ENCODE measurements at places on chromosomes 12 and 14.

- no peak for DNase-seq
Measured at GRCh38 chr14:50089208-50089607, 27.2 kb downstream of the VCPKMT start.

DNA sequence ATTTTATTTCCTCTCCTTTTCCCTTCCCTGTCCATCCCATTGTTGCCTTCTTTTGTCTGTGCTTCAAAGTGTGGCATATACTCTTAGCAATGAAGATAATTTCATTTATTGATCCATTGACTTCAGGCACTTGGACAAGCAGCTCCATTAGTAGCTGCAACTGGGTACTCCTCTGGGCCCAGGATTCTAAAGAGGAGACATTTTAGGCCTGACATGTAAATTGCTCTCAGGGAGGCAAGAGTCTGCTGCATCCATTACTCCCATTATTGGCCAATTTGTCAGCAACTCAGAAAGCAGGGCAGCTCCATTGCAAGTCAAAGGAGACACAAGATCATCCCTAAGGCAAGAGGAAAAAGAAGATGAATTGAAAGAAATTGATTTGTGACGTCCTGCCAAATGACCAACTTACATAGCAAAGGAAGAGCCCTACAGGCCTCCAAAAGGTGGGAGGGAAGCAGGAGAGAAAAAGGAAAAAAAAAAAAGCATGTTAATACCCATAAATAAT is 1094.1 kb upstream of the FLRT2 start:
- DNase-seq, result no peak

DNA sequence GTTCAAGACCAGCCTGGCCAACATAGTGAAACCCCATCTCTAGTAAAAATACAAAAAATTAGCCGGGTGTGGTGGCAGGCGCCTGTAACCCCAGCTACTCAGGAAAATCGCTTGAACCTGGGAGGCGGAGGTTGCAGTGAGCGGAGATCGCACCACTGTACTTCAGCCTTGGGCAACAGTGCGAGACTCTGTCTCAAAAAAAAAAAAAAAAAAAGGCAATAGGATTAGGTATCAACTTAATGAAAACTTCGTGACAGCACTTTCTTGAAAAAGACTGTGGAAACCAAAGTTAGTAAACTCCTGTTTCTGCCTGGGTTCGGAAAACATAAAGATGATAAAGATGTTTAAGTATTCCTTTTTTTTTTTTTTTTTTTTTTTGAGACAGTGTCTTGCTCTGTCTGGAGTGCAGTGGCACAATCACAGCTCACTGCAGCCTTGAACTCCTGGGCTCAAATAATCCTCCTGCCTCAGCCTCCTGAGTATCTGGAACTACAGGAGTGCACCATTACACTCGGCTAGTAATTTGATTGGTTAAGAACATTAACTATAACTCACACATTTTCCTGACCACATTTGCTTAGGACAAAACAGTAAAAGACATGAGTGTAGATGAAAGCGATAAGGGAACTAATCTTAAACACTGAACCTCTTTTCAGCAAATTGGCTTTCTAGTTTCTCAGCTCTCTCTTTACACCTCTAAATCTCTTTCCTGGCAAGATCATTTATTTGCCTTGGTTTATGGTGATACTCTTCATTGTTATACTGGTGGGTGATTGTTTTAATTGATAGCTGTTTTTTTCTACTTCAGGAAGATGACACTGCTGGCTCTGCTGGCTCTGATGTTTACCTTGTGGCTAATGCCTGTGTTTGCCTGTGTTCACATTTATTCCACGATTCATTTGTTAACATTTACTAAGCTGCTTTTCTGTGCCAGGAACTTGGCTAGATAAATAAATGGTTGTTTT is 15.8 kb downstream of the HIF1A start:
- no peak for DNase-seq

DNA sequence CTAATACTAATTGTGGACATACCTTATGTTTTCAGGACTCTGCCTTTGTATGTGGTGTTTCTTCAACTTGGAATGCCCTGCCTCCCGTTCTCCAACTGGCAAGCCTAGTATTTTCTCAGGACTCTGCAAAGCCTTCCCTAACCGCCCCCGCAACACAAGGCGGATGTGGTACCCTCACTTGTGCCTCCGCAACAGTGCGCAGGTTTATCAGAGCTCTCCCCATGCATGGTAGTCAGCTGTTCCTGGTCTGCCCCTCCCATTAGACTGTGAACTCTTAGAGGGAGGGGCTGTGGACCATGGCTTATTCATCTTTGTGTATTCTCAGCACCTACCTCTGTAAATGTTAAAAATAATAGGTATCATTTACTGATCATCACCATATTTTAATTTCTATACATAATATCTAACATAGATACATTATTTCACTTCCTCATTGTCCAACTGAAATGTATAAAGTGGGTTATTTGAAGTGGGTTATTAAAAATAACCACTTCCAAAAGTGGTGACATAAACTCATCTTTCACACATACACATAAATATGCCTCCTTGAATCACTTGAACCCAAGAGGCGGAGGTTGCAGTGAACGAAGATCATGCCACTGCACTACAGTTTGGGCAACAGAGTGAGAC is 9.0 kb downstream of the LPAR5 start:
- DNase-seq, result no peak

DNA sequence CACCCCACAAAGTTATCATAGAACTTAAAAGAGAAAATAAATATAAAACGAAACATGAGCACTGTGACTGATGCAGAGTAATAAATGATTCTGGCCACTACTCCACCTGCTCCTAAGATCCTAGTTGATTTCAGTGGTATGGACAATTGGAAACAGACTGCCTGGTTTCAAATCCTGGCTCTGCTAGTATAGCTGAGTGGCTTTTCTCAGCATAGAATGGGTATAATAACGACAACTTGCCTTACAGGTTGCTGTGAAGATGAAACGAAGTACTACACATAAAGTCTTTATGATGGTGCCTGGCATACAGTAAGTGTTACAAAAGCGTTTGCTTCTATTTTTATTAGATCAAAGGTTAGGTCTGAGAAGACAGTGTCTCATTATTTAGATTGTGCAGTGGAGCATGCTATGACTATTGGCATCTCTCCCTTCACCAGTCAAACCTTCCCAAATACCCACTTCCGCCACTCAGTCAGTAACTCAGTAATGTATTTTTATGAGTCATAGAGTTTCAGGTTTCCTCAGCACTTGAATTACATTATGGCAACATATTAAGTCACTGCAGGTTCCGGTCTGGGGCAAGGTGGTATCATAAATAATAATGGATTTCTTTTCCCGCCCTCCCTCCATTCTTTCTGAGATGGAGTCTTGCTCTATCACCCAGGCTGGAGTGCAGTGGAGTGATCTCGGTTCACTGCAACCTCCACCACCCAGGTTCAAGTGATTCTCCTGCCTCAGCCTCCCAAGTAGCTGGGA is 29.7 kb upstream of the NR2C1 start:
- peak; percentile 93 for DNase-seq

DNA sequence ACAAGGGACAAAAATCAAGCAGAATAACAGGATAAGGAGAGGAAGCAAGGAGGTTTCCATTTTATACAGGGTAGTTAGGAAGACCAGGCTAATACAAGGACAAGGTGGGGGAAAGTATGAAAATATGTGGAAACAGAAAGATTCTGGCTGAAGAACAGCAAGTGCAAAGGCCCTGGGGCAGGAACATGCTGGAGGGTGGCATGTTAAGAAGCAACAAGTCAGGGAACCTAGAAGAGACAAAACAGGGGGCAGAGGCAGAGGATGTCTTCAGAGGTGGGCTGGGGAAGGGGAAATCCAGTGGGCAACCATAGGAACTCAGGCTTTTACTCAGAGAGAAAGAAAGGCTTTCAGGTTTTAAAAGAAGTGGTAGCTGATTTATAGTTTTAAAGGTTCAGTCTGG is 54.8 kb downstream of the NT5DC3 start:
- DNase-seq, result no peak

GRCh38 chr12:51009056-51009440 is 17.1 kb downstream of the SLC11A2 start:
- peak; percentile 51 for DNase-seq

DNA sequence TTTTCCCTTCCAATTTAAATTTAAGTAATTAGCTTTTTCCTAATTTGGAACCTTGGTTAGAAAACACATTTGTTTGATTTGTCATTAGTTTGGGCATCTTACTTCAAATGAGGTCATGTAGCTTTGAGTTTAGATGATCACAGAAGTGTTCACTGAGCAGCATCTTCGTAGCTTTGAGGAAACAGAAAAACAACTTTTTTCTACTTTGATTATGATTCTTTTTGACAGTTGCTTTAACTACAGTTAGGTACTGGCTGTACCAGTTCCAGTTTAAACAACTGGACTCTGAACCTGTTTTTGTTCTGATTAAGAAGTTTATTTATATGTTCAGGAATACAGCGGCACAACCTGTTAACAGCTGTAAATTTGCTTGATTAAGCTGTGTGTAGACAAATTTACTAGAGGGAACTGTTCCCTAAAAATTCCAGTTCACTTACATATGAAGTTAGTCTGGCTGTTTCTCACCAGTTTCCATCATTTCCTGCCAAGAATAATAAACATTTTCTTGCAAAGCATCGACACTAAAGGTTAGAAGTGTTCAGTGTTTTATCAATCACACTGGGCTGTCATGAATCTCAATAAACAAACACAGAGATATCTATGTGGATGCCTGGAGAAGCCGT is 191.9 kb downstream of the RAD51B start:
- DNase-seq, result peak; percentile 48

DNA sequence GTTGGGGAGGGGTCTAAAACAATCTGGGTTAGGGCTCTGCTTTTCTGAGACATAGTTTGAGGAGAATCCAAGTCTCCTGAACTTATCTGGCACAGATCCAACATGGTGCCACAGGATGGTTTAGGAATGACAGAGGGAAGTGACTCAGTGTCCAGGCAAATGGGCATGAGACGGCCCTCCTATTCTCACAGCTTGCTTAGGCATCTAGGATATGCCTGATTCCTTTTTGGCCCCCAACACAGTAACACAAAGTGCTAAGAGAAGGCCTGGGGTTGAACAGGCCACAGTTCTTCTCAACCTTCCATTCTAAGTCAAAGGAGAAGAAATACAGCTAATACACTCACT is 117.7 kb downstream of the ZFP36L1 start:
- peak; percentile 86 for DNase-seq

DNA sequence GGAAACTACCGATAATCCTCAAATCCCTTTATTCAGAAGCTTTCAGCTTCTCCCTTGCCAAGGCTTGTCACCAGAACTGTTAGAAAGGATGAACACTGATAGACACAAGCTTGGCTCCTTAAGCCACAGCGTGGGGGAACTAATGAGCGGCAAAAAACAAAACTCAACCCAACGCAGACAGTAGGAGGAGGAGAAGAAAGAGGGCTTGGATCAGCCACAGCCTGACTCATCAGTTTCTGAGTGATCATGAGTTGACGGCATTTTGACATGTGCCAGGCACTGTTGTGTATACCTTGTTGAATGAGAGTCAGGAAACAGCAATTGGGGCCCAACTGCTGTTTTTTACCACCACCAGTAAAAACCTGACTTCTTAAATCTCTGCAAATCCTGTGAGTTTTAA is 23.7 kb downstream of the PLXNC1 start:
- DNase-seq, result peak; percentile 59

- DNase-seq, result no peak
Measured at GRCh38 chr14:106872611-106873446, 1346.4 kb downstream of the TMEM121 start.

- DNase-seq, result peak; percentile 16
Measured at GRCh38 chr14:102675396-102675795, 82.9 kb downstream of the RCOR1 start.

DNA sequence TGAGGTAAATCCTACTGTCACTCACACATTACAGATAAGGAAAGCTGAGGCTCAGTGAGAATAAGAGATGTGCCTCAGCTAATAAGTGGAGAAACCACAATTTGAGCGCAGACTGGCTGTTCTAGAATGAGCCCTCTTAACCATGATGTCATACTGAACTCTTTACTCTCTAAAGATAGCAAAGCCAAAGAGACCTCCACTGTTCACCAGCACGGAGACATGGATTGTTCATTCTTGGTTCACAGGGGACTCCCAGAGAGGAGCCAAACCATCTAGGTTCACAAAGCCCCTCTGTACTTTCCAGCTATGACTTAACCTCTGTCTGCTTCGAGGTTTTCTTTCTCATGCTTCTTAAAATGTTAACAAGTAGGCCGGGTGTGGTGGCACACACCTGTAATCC is 32.7 kb upstream of the YARS2 start:
- DNase-seq, result no peak

- DNase-seq, result no peak
Measured at GRCh38 chr14:47273939-47274338, 401.5 kb downstream of the MDGA2 start.

GRCh38 chr14:38755036-38755435 is 348.0 kb downstream of the SEC23A start:
- no peak for DNase-seq

GRCh38 chr12:49974677-49975317 is 2.0 kb downstream of the AQP6 start:
- no peak for DNase-seq

DNA sequence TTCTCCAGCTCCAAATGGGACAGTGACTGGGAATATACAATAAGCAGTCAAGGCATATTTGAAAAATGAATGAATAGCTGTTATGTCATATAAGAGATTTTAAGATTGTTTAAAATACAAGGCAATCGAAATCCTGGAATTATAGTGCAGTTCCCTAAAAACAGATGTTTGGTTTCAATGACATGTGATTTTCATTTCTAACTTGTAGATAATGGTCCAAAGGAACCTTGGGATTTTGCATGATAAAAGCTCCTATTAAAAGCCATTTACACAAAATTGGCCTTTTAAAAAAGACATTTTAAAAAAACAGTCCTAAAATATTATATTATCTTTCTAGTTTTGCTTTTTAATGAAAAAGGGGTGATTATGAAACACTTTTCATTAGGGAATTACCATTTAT is 905.1 kb downstream of the GALC start:
- no peak for DNase-seq

DNA sequence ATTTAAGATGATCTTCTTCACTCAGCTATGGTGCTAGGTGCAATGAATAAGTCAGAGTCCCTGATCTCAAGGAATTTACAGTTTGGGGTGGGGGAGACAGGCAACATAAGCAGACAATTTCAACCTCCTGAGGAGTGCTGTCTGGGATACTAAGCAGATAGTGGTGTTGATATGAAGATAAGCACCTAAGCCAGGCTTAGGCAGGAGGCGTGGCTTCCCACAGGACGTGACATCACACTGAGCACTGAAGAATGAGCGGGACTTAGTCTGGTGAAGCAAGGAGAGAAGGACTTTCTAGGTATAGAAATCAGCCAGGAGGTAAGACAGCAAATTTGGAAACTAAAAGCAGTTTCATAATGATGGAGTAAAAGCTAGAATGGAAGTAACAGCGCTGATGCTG is 6.8 kb downstream of the PRPH start:
- DNase-seq, result no peak

GRCh38 chr12:107131832-107132616 is 38.7 kb upstream of the CRY1 start:
- peak; percentile 57 for DNase-seq

DNA sequence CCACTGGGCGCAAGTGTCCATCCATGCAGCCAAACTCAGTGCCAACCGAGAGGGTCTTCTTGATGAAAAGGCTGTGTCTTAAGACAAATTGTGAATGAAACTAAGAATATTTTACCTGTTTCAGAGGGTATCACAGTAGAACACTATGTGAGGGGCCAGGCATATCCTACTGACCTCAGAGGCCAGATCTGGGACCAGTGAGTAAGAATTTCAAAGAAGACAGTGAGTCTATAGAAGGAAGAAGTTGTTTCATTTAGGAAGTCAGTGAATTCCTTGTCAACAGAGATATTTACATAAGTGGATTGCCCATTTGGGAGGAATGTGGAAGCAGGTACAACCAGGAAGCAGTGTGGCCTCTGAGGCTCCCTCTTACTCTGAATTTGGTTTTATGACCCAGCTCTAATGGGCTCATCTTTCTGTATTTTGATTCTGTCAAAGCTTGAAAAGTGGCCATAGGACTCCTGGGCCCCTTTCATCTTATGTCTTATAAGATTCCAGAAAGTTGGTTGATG is 137.4 kb downstream of the ZNF664 start:
- DNase-seq, result no peak

Data from RPMI7951 (cell line).